Astrocyte (in vitro differentiated cells and primary cell): ENCODE measurements at places on chromosomes 7 and 10.

DNA sequence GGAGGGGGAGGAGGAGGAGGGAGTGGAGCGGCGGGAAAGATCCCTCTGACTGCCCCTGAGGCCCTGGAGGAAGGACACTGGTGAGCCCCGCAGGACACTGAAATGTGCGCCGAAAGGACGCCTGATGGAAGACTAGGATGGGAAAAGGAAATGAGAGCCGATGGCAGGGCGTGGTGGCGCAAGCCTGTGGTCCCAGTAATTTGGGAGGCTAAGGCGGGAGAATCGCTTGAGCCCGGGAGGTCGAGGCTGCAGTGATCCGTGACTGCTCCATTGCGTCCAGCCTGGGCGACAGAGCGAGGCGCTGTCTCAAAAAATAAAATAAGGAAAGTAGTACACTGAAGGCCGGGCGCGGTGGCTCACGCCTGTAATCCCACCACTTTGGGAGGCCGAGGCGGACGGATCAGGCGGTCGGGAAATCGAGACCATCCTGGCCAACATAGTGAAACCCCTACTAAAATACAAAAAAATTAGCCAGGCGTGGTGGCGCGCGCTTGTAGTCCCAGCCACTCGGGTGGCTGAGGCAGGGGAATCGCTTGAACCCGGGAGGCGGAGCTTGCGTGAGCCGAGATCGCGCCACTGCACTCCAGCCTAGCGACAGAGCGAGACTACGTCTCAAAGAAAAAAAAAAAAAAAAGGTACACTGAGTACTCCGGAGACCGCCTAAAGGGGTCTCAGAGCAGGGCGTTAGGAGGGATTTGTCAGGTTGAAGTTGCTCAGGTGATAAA is 561 bp upstream of the HNRNPF start:
- DNase-seq = no peak

GRCh38 chr10:34489411-34489810 is 325.7 kb downstream of the PARD3 start:
- DNase-seq = no peak

DNA sequence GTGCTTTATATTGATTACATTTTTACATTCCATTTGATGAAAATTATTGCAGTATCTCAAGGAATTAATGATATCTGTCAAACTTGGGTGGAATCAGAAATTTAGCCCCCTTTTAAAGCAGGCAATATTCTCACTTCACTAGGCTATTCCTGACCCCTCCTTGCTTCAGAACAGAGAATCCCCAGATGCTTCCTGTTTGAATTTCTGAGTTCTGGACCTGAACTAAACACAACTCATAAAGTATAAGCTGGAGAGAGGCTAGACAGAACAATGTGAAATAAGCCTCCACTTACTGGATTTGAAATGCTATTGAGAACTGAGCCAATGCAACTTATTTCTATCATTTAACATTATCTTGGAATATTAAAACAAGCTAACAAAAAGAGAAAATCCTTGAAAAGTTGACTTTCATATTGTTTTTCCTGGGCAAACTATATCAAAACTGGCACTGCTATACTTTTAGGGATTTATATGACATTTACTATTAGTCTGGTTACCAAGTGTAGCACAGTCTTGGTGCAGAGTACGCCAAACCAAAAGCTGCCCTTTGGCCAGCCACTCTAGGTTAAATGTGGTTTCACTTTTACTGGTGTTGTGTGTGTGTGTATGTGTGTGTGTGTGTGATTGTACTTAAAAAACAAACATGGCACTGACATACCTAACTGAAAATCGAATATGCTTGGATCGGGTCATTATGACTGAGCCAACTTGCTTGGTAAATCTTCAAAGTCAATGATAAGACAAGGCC is 19.0 kb upstream of the AGMO start:
- no peak for DNase-seq

GRCh38 chr10:103171278-103171677 is 21.8 kb downstream of the NT5C2 start:
- no peak for DNase-seq

DNA sequence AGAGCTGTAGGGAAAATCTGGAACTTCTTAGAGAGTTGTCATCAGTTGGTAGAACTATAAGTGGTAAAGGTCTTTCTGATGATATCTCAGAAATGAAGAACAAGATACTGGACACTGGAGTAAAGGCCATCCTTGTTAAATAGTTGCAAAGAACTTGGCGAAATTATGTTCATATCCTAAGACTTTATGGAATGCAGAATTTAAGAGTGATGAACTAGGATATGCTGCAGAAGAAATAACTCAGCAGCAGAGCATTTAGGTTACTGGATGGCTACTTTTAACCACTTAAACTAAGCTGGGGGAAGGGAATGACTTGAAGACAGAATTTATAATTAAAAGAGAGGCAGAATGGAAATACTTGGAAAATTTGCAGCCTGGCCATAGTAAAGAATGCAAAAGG is 23.7 kb downstream of the PTEN start:
- DNase-seq = no peak

DNA sequence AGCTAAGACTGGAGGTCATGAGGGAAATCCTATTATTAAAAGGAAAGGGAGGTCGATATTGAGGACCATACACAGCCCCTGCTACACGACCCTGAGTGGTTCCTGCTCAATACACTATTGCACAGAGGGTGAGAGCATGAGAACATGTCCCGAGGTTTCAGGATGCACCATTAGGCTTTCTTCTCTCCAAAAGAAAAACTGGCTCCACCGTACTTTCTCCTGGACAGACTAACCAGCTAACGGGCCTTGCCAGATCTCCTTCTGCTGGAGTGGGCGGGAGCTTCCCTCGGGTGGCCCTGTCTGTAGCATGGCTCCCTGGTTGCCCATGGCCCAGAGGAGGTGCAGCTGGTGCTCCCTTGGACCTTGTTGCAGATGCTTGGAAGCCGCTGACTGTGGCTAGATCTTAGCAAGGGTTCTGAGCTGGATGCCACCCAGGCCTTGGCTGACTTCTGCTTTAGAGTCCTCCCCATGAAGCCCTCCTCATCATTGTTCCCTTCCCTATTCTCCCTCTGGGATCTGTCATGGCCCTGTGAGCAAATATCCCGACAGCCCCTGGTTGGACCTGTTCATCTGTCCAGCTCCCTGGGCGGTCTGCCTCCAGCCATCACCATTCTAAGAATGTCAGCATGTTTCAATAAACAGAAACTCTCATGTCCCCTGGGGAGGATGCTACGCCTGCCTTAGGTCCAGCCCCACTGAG is 52.9 kb upstream of the SHH start:
- DNase-seq = no peak

GRCh38 chr10:78442836-78443550 is 409.3 kb downstream of the RPS24 start:
- DNase-seq = no peak

DNA sequence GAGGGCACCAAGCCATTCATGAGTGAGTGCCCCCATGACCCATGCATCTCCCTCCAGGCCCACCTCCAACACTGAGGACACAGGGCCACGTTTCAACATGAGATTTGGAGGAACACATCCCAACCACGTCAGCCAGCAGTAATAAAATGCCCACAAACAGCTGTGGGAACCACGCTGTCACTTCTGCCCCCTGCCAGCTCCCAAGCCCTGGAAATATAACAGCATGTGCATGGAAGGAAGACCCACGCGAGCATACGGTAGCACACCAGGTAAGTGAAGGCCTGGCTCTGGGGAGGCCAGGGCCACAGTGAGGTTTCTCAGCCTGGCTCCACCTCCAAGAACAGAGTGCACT is 168.9 kb upstream of the PFKP start:
- no peak for DNase-seq

DNA sequence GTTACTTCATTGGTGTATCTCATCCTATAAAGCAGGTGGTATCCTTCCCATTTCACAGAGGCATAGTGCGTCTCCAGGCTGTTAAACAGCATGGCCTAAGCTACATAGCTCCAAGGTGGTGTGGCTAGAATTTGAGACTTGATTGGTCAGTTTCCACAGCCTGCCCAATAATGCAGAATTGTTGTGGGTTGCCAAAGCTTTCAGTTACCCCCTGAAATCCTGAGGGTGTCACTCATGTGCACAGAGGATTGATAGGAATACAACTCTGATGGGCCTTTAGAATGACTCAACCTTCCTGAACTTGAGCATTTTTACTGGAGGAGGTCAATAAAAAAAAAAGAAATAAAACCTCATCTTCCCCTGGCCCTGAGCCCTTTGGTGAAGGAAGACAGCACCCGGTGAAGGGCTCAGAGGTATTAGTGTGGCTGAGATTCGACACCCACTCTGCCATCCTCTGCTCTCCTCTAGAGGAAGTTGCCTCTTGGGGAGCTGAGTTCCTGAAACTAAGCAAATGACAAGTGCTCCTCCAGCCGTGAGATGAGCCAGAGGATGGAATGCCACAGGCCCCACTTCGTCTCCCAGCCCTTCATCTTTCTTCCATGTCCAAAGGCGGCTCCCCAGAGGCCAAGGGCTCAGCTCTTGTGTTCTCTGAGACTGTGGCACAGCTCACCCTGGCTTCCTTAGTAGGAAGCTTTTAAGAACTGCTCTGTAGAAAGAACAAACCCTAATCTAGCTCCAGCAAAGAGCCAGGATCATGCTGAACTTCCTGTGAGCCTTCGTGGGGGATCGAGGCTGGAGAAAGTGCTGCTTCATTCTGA is 1.0 kb downstream of the ACSL5 start:
- DNase-seq = no peak

DNA sequence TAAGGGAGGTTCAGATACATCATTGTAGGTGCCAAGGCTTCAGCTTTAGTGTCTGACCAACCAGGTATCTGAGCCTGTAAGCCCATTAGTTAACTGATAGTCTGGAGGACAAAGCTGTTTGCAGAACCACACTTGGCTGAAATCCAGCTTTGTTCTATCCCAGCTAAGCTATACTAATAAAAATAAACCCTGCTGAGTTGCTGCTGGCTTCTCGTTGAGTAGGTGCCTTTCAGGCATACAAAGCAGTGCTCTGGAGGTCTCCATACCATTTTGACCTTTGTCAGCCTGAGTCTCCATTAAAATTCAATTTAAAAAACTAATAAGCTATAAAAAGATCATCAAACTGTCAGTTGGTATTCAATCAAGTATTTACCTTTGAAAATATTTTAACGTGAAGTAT is 22.0 kb downstream of the CDCA7L start:
- DNase-seq = peak; percentile 24

DNA sequence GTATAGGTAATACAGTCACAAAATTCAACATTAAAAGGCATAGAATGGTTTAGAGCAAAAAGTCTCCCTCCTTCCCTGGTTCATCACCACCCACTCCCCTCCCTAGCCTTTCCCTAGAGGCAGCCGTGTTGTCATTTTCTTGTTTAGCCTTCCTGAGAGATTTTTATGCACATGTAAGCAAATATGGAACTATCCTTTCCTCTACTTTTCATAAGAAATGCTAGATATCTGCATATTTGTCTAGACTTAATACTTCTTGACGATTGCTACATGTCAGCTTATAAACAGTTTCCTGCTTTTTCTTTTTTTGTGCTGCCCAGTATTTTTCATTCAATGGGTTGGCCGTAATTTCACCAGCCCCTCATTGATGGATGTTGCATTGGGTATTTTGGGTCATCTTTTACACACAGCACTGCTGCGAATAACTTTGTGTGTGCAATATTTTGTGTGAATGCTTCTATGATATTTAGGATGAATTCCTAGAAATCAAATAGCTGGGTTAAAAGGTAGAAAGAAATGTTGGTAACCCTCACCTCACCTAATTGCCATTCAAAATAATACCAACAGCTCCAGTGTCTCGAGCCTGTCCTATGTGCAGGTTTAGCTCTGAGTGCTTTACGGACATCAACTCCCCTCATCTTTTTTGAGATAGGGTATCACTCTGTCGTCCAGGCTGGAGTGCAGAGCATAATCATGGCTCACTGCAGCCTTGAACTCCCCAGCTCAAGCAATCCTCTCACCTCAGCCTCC is 6.9 kb downstream of the IRF5 start:
- no peak for DNase-seq

GRCh38 chr7:136900005-136900404 is 31.6 kb downstream of the CHRM2 start:
- DNase-seq = no peak
